ENCODE measurements at places on chromosomes 7 and 10.

DNA sequence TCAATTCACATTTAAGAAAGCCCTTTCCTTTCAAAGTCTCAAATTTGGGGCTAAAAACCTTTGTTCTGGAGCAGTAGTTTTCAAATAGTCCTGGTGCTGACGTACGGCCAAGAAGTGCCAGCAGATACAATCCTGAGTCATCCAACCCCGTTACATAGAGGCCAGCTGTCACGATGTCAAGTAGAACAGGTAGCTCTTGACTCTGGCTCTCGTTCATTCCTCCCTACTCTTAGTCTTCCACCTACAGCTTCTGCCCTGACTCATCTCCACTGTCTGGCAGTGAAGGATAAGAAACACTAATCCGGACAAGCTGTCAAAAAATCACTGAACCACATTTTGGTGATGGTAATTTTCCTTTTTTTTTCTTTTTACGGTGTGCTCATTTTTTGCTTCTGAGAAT is 132.4 kb upstream of the PTN start:
- DNase-seq, result no peak

DNA sequence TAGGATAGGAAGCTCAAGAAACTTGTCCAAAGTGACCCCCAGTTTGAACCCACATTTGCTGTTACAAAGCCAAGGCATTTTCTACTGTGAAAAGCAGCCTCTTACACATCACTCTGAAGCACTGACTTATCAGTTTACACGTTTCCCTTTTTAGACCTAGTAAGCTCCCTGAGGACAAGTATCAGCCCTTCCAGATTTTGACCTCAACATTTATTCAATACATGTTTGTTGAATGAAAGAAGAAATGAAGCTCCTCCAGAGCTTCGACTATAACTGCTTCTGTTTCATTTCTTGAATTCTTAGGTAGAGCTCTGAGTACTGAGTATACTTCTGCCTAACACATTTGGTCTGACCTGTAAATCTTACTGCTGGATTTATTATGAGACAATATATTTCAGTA is 2.7 kb downstream of the WASL start:
- DNase-seq, result no peak

GRCh38 chr7:134174795-134175261 is 47.7 kb downstream of the LRGUK start:
- DNase-seq, result no peak

DNA sequence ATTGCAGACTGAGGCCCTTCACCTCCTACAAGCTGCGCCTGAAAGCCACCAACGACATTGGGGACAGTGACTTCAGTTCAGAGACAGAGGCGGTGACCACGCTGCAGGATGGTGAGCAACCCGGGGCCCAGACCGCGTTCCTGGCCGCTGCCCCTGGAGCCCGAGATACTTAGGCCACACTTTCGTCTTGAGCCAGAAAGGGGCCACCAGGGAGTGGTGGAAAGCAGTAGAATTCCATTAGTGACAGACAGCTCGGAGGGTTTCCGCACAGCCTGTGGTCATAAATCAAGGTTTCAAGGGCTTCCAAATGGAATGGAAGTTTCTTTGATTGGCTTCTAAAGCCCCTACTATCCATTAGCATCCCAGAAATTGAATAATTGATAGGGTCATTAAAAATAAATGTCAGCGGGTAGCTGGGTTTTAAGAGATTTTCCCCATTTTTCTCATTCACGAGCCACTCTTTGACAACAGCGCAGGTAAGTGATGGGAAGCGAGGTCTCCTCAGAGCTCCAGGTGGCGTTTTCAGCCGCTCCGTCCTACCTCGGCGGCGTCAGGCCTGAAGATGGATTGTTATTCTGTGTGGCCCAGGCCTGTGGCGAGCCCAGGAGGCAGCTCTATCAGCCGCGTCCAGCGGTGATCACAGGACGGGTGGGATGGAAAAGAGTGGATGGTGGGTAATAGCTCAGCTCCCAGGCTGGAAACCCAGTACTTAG is 523.5 kb upstream of the FOXK1 start:
- no peak for DNase-seq

- no peak for DNase-seq
Observed at GRCh38 chr10:132264306-132264950, 43.3 kb downstream of the STK32C start.

DNA sequence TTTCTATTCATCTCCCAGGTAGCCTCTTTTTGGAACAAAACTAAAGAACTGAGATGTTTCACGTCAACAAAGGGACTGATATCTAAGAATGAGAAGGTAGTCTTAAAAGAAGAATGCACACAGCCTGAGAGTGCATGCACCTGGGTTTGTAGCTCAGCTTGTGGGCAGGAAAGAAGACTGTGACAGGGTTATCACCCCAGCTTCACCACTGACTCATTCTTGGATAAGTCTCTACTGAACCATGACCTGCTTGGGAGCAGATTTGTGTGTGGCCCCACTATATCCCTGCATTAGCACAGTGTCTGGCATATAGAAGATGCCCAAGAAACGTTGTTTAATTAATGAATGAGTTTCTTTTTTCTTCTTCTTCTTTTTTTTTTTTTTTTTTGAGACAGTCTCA is 187.5 kb downstream of the GPAM start:
- no peak for DNase-seq
